ENCODE measurements at places on chromosomes 6 and 20. TPM values are rescaled to one million over a fixed set of nuclear protein-coding genes. Genes with fewer than 3 reads are reported as not detected.
A peak's percentile ranks its signal among the peaks of the same experiment; 100 is the strongest.

Gene GNAS-AS1
- 0.33 TPM for total RNA-seq

DNA sequence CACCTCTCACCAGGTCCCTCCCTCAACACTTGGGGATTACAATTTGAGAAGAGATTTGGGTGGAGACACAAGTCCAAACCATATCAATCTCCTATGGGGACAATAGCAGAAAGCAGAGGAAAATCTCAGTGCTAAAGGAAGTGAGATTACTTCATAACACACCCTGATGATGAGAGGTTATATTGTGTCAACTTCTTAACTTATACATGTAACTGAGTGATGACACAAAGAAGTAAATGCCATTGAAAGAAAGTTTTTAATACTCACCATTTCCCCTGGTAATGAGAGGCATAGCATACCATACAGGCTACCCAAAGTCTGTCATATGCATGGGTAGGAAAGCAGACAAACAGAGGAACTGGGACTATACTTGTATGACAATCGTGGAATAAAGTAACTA lies 137.2 kb downstream of the MMUT start:
- peak; percentile 14 for DNase-seq

DNA sequence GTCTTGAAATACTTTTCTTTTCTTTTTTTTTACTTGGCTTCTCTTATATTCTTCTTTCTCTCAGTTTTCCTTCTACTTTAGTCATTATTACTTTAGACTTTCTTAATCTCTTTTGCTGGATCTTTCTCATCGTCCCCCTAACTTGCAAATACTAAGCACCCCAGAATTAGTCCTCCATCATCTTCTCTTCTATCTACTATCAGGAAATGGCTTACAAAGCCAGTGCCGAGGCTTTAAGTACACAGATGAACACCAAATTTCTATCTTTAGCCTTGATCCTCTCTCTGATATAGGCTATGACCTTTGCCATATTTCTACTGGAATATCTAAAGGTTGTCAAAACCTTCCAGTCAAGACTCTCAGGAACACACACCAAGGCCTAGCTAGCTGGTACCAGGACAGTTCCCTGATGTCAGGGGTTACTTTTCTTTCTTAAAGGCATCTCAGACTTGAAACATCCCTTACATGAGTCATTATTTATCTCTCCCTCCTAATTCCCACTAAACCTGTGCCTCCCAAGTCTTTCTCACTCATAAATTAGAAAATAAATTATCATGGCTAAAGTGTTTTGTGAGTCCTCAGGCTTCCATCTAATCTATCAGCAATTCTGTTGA lies 278.6 kb upstream of the TCF21 start:
- no peak for DNase-seq

Gene TRIM31
- not detected for total RNA-seq

DNA sequence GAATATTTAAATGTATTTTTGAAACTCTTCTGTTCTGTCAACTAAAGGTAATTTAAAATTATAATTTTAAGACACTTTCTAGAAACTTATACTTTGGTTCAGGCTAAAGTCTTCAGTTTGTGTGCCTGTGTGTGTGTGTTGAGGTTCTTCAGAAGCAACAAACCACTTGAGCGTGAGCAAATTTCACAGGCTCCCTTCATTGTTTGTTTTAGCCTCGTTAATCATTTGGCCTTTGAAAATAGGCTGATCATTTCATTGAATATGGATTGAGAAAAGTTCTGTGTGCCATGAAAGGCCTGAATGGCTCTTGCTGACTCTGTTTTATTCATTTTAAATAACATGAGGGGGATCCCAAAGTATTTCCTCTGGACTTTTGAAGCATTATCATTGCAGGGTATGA lies 420.1 kb downstream of the CDKAL1 start:
- no peak for DNase-seq

GRCh38 chr6:158706369-158706982 lies 56.6 kb downstream of the SYTL3 start:
- peak; percentile 33 for DNase-seq

DNA sequence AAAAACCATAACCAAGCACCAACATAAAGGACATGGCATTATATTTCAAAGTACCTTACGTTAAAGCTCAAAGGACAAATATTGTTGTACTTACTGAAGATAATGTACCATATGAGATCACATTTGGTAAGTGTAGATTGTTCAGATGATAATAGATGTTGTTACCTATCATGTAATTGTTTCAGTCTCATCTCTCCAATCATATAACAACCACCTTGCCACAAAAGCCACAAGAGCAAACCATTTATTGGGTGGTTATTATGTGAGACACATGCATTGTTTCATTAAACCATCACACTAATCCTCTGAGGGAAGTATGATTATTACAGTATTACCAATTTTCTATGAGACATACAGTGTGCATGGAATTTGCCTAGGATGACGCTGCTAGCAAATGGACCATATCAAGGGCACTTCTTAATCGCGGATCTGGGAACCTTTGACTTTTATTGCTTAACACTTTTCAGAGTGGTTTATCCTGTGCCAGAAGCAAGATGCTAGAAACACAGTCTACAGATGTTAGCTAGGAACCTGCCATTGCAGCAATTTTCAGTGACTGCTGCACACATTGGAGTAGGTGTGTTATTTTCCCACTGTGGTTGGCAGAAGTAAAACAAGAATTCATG lies 149.8 kb upstream of the AKIRIN2 start:
- DNase-seq, result no peak
